ENCODE measurements at places on chromosomes 7 and 10.

DNA sequence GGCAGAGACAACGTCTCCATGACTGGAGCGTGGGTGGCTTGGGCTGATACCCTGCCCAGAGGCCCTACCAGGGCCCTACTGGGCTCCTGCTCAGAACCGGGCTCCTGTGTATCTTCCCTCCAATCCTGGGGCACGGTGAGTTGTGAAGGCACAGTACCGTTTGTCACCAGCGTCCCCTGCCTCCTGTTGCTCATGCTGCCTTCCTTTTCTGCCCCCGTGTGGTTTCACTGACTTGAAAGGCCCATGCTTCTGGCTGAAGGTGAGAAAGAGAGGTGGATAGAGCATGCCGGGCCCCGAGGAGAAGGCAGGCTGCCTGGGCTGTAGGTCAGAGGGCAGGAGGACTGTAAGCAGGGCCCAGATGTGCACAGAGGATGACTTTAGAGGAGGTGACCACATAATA is 9.1 kb upstream of the DMBT1 start:
- DNase-seq: peak; percentile 24

DNA sequence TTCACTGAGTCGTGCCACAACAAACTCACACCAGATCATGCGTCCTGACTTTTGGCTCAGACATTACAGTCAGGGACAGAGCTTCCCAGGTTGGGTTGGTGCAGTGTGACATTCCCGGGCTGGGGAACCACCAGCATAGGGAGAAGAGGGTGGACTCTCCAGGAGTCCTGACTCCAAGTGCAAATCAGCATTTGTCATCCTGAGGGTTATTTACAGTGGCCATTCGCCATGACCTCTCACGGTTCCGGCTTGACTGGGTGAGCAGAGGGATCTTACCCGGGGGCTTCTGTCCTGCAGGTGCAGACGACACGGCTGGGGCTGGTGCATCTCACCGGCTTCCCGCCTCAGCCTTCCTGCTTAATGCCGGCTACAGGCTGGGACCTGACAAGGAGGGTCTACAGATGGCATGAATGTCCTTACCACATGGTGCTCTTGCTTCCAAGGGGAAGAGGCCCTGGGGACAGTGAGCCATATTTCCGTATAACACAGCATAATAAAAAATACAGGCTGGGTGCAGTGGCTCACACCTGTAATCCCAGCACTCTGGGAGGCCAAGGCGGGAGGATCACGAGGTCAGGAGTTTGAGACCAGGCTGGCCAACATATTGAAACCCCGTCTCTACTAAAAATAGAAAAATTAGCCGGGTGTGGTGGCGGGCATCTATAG is 12.5 kb upstream of the INTS1 start:
- DNase-seq: no peak

DNA sequence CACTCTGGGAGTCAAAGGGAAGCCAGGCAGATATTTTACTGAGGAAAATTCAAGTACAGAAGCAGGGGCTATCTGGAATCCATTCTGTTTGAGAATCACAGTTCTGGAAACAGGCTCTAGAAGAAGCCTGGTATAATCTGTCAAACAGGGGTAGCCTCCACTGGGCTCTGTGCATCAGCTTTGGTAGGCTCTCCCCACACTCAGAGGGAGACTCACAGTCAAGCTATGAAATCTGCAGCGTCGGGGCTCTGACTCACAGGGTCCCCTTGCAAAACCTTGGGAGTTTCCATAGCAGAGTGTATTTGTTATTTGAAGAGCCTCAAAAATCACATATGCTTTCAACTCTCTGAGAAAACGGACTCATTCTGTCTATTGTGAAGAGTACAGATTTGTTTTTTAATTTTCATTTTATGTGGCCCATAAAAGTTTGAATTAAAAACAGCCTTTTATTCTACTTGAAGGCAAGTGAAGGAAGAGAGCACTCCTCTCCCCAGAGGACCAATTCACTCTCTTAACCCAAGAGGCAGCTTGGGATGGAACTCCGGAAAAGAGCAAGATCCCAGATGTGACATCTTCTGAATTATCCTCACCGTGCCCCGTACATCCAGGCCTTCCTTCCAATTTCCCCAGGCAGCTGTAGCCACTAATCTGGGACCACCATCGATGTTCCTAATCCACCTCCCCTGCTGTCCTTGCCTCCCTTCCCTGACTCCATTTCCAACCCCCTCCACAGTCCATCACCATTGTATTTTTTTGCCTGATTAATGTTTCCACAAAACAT is 590.9 kb upstream of the MGMT start:
- DNase-seq: no peak

GRCh38 chr10:73044378-73045285 is 52.0 kb downstream of the P4HA1 start:
- DNase-seq: no peak

GRCh38 chr7:98548971-98549370 is 68.1 kb upstream of the NPTX2 start:
- no peak for DNase-seq

DNA sequence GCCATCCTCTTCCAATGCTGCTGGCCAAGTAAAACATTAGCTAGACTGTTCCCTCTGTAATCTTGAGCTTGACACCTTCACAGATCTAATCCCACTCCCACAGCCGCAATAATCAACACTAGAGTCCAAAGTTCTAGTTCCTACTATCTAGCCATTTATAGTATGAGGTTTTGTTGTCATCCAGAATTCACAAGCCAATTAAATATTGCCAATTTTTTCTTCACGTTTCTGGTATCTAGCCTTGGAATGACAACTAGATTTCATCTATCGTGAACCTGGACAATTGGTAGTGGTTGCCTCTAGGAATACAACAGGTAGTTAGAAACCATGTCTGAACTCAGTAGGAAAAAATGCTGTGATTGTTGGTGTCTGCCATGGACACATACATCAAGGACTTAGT is 10.4 kb downstream of the WASL start:
- no peak for DNase-seq
